ENCODE measurements at places on chromosomes 11 and 22. TPM values are rescaled to one million over a fixed set of nuclear protein-coding genes. Genes with fewer than 3 reads are reported as not detected.

The PRR14L gene
- 138 TPM for total RNA-seq

The ANO9 gene
- 12.3 TPM for total RNA-seq

GRCh38 chr11:23212807-23213206 is 352.5 kb upstream of the CCDC179 start:
- no peak for DNase-seq

GRCh38 chr11:118679483-118679882 is at the start of gene TREH:
TSS of gene TREH (minus strand) at chr11:118679650. CDS start at chr11:118679627, 23 bp downstream.
- no peak for DNase-seq

GRCh38 chr11:119365071-119365591 is 16.4 kb downstream of the USP2 start:
- no peak for DNase-seq

- DNase-seq, result no peak
Observed at GRCh38 chr11:77559686-77560401, 29.9 kb upstream of the AQP11 start.

Measured in H9 (cell line).